ENCODE measurements at places on chromosomes 16 and 17.

DNA sequence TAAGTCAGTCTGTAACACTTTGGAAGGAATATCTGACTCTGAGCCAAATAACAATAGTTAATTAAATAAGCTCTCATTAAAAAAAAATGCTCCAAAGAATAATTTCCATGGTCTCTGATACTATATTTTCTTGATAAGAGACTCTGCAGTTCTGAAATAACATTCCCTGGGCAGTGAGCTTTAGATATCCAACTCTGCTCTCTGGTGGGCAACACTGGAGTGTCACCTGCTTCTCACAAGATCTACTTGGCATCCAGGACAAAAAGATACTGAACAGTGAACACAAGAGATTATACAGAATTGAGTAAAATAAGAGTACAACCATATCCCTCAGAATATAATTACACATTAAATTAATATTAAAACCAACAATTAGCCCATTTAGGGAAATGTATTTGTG lies 13.7 kb downstream of the BLMH start:
- no peak for DNase-seq

DNA sequence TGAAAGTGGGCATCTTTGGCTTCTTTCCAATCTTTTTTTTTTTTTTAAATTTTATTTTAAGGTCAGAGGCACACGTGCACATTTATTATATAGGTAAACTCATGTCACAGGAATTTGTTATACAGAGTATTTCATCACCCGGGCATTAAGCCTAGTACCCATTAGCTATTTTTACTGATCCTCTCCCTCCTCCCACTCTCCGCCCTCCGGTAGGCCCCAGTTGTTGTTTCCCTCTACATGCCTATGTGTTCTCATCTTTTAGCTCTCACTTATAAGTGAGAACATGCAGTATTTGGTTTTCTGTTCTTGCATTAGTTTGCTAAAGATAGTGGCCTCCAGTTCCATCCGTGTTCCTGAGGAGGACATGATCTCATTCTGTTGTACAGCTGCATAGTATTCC lies 108.5 kb downstream of the CYB561 start:
- DNase-seq: no peak

GRCh38 chr17:76536511-76537287 lies 810 bp downstream of the CYGB start:
- DNase-seq: no peak

GRCh38 chr16:54226296-54227010 lies 60.1 kb downstream of the IRX3 start:
- no peak for DNase-seq

GRCh38 chr16:79601931-79602627 lies 1.5 kb upstream of the MAF start:
- DNase-seq: peak; percentile 83

DNA sequence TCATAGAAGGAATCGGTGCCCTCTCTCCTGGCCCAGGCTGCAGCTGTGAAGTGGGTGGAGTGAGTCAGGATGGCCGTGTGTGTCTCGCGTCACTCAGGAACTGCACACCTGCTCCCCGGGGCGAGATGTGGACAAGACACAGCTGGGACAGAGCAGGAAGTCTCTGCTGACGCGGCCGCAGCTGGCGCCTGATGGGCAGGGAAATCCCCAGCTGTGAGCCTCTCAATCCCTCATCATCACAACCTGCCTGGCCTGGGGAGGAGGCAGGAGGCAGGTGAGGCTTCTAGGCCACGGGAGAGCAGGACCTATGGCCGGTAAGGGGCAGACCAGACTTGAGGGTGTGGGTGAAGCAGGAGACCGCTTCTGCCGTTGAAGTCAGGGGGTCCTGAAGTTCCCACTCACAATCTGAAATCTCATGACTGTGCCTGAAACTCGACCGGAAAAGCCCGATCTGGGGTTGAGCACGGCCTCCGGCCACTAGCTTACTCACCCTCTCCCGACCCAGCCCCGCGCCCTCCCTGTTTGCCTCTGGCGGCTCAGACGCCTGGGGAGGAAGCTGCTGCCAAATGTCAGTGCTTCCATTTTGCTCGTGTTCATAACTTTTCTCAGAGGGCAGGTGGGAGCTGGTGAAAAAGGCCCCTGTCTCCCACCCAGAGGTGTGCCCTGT lies 1.1 kb upstream of the TRPV3 start:
- DNase-seq: peak; percentile 54

- no peak for DNase-seq
Observed at GRCh38 chr17:70076831-70077230, 1.8 kb downstream of the KCNJ16 start.

DNA sequence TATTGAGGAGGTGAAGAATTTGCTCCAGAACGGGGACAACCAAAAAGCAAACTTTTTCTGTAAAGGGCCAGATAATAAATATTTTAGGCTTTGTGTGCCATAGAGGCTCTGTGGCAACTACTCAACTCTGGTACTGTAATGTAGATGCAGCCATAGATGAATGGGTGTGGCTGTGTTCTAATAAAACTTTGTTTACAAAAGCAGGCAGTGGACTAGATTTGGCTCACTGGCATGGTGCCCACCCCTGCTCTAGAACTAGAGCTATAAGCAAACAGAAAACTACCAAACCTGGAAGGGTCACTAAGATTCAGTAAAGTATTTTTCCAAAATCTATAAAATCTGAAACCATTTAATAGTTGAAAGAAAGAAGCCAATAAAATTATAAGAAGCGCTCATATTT lies 24.6 kb upstream of the SMURF2 start:
- DNase-seq: no peak

DNA sequence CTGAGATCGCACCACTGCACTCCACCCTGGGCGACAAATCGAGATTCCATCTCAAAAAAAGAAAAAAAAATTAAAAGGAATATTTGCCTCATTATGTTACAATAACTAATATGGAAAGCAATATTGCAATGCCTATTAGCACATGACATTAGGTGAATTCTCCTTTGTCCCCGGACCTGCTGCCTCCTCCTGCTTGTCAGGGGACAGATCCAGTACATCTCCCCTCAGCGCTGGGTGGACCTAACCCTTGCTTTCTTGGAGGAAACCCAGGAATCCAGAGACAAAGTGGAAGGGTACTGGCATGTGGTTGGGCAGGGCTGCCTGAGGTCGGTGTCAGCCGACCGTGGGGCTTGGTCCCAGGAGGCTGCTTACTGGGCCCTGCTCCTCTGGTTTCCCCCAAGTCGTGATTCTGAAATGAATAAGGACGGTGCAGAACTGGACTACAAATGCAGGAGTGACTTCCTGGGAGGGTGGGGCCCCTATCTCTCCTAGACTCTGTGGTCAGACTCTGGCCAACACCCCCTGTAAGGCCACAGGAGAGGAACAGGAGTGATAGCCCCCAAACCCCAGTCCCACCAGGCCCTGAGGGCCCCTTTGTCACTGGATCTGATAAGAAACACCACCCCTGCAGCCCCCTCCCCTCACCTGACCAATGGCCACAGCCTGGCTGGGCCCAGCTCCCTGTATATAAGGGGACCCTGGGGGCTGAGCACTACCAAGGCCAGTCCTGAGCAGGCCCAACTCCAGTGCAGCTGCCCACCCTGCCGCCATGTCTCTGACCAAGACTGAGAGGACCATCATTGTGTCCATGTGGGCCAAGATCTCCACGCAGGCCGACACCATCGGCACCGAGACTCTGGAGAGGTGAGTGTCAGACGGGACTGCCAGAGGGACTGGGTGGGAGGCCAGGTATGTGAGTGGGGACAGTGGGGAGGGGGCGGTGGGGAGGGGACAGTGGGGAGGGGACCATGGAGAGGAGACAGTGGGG lies at the start of gene HBZ:
TSS of gene HBZ (plus strand) at position 504 of the 988 bp plus-strand sequence. CDS start at position 770, 266 bp downstream.
- no peak for DNase-seq

DNA sequence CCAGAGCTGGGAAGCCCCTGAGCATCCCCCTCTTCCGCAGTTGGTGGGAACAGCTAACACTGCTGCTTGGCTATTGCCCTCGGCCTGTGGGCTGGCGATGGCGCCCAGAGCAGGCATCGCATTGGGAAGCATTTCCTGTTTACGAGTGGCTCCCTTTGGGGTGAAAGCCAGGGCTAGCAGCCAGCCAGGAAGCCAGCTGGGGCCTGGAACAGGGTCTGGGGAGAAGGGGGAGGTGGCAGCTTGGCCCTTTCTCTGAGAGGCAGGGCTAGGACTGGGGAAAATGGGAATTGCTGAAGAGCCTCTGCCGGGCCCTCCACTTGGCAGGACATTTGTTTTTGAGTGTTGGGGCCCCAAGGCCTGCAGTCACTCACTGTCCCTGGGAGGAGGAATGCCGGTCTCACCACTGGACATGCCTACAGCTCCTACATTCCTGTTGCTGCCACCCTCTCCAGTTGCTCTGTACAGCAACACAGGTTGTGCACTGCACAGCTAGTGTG lies 2.4 kb upstream of the MTSS2 start:
- no peak for DNase-seq

- DNase-seq: no peak
Observed at GRCh38 chr16:60792437-60792836, 1243.8 kb downstream of the CDH8 start.

DNA sequence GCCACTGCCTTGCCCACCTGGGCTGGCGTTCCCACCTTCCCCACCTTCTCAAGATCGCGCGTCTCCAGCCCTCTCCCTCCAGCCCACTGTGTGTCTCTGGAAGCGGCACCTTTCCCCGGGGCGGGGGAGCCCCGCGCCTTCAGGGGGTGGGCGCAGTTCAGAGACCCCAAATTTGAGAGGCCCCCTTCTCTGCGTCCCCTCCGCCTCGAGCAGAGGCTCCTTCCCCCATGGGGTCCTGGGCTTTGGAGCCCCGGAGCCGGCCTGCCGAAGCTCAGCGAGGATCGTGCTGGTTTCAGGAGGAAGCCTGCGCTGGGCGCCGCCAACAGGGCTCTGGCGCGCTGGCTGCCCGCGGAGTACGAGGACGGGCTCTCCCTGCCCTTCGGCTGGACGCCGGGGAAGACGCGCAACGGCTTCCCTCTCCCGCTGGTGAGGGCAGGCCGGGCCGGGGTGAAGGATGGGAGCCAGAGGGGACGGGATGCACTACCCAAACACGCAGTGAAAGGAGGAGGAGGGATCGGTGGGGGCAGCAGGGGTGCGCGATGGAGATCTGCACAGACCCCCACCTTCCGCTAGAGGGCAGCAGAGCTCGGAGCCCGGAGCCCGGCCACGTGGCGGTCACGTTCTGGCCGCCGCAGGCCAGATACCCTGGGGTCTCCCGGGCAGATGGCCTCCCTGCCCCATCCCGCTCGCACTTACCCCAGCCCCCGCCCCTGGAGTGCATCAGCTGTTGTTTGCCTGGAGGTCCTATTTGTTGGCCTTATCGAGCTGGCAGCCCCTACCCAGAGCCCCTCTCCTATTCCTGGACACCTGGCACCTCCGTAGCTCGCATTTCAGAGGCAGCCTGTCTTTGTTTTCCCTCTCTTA lies 11.1 kb downstream of the LPO start:
- DNase-seq: peak; percentile 63

- DNase-seq: no peak
Observed at GRCh38 chr17:32625971-32626370, 139.2 kb downstream of the CDK5R1 start.

- DNase-seq: no peak
Observed at GRCh38 chr16:84842516-84843148, 22.8 kb downstream of the CRISPLD2 start.

GRCh38 chr17:1834380-1835149 lies 4.8 kb downstream of the RPA1 start:
- peak; percentile 19 for DNase-seq

GRCh38 chr17:57044976-57045867 lies 39.8 kb upstream of the AKAP1 start:
- DNase-seq: no peak

- no peak for DNase-seq
Observed at GRCh38 chr17:37391146-37391545, 15.4 kb downstream of the C17orf78 start.

- no peak for DNase-seq
Observed at GRCh38 chr17:48642843-48643696, 16.9 kb upstream of the HOXB9 start.

GRCh38 chr17:44258811-44259351 lies 9.1 kb downstream of the SLC4A1 start:
- DNase-seq: no peak

DNA sequence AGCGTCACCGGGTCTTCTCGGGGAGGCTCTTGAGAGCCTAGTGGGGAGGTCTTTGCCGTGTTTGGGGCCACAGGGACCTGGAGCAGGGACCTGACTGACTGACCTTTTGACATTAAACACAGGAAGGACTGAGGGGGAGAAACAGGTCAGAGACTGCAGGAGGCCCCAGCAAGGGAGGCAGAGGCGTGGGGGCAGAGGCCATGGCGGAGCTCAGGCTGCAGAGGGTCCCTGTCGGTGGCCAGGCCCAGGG lies 41.6 kb upstream of the GSE1 start:
- DNase-seq: no peak

- peak; percentile 44 for DNase-seq
Observed at GRCh38 chr16:4319454-4320421, 3.9 kb downstream of the GLIS2 start.

GRCh38 chr16:69083306-69083941 lies 22.0 kb upstream of the HAS3 start:
- no peak for DNase-seq

DNA sequence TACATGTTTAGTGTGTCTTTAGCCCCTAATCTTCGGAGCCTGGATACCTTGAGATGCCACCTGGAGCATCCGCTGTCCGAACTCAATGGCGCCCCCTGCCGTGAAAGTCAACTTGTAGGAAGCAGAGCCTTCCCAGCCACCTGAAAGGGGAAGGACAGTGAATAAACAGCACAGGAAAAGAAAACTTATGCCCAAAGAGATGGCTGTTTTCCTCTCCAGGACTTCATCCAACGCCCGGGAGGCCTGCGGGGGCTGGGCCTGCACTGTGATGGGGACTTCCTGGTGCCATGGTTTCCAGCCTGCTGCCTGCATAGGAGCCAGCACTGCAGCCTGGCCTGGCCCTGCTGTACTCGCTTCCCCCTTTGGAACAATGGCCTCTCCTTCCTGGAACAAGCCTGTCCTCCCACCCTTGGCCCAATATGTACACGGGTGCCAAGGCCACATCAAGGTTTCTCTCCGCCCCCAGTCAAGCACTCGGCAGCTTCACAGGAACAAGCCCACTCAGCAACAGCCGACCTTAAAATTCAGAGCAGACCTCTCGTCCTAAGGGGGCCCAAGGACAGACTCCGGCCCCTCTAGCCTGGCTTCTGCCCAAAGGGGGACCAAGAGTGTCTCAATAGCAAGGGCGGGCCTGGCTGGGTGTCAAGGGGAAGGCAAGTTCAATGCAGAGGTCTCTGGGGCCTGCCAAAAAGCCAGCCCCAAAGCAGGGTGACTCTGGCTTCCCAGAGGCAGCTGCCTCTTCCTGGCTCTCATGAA lies 4.5 kb upstream of the UNC13D start:
- DNase-seq: peak; percentile 71

DNA sequence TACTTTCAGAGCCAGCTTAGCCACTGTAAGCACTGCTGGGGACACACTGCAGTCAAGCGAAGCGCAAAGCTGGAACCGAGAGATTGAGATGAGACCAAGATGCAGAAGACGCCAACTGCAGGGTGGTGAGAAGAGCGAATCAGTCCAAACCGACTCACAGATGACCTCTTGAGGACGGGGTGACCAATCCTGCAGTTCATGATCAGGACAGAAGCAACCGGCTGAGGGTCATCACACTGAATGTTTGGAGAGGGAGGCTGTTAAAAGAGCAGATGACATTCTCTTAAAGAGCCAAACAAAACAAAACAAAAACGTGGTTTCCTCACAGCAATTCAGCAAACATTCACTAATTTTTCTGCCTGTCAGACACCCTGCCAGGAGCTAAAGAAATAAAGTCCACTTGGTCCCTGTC lies 8.5 kb downstream of the HASPIN start:
- DNase-seq: no peak
